Fibroblast of skin of right quadriceps (primary cell): ENCODE measurements at places on chromosomes 5 and 9.

GRCh38 chr9:136705564-136705963, 6.8 kb upstream of the DIPK1B start:
- DNase-seq: no peak

DNA sequence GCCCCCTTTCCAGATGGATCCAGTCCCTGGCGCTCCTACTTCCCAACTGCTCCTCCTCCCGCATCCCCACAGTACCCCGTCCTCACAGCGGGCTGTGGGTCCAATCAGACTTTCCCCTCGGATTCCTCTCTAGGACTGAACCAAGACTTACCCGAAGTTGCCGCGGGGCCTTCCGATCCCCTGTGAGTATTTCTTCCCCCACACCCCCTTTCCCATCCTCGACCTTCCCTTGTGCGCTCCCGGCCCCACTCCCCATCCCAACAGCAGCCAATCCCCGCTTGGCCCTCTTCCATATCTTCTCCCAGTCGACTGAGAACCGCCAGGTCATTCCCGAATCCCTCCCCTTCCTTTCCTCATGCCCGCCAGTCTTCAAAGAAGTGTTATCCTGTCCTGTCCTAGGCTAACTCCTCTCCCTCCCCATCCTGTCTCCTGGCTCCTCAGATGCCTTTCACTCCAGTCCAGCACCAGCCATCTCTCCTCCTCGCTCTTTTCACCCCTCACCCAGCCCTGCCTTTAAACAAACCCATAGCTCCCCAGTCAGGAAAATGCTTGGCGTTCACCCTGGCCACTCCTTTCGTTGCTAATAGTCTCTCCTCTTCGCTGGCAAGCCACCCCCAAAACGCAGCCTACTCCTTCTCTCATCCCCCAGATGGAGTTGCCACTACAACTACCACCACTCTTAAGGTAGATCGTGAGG, 646 bp downstream of the SWI5 start:
- peak; percentile 37 for DNase-seq

DNA sequence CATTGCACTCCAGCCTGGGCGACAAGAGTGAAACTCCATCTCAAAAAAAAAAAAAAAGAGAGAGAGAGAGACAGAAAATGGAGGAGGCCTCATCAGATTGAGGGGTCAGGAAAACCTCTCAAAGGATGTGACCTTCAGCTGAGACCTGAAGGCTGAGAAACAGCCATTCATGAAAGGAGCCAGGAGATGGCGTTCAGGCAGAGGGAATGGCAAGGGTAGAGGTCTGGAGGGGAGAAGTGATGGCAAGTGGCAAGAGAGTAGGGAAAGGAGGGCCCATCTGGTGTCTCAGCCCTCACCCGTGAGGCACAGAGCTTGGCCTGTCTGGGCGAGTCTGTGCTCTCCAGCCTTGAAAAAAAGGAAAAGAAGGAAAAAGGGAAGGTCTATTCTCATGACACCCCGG, 17.0 kb downstream of the CAMK2A start:
- peak; percentile 61 for DNase-seq

DNA sequence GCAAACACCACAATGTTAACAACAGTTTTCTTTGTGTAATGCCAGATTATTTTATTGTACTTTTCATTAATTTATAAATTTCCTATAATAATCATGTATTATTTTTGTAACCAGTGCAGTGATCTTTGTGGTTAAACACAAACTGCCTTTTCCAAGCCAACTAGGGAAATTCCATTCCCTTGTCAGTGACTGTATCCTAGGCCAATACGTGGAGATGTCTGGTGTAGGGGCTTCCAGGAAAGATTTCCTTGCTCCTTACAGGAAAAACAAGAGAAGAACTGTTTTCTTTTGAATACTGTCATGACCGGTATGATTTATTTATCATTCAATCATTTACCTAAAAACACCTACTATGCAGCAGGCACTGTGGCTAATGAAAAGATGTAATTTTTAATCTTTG, 31.4 kb downstream of the FANCC start:
- DNase-seq: no peak

GRCh38 chr5:65213921-65214525, 267.7 kb downstream of the ADAMTS6 start:
- DNase-seq: no peak

DNA sequence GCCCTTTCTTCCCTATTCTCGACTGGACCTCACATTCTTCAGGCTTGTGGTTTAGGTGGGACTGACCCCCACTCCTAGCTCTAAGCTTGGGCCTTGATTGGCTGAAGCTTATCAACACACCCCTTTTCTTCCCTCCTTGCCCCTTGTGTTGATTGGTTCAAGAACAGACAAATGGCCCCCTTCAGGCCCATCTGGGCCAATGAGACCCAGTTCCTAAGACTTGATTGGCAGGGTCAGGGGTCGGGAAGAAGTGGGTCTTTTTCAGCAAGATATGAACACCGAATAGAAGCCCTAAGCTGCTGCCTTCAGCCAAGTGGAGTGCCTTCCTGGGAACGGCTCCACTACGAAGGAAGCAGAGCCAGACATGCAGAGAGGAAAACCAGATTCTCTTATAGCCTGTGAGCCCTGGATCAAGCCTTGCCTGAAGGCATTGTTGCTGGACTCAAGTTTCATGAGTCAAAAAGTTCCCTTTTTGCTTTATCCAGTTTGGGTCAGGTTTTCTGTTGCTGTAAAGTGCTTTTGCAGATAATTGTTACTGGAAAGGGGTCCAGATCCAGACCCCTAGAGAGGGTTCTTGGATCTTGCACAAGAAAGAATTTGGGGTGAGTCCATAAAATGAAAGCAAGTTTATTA, 22.4 kb upstream of the NCS1 start:
- no peak for DNase-seq

- DNase-seq: no peak
Measured at GRCh38 chr9:90855208-90855902, 53.7 kb downstream of the SYK start.

DNA sequence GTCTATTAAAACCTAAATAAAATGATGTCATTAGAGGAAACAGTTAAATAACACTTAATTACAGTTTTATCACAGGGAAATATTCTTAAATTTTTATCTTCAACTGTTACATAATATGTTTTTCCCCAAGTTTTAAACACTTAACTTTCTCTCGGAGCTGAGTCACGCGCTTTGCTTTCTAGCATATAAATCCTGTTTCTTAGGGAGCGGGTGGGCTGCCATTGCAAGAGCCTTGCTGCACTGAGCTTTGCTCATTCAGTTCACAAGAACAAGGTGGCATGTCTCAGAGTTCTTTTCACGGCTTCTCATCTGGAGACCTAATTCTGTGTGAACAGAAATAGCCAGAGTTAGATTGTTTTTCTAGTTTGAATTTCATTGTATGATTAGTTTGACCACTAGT, 166.1 kb downstream of the ZSWIM6 start:
- no peak for DNase-seq

GRCh38 chr5:153658606-153659005, 168.1 kb downstream of the GRIA1 start:
- DNase-seq: peak; percentile 42

DNA sequence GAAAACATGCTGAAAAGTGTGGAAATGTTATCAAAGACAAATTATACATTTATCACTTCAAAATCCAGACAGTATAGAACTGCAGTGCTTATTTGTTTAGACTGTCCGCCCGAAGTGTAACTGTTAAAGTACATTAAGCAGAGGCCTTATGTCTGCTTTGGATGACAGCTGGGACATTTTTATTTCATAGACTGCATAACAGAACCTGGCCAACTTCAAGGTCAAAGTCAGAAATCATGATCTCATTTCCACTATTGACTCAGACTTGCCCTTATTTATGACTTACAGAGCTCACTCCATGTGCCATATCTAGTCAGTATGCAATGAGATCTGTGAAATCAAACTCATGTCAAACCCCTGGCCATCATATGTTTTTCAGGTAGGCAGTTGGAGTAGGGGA, 87.7 kb downstream of the RAB3C start:
- DNase-seq: no peak

GRCh38 chr5:173568128-173568527, 48.3 kb downstream of the BOD1 start:
- DNase-seq: no peak

DNA sequence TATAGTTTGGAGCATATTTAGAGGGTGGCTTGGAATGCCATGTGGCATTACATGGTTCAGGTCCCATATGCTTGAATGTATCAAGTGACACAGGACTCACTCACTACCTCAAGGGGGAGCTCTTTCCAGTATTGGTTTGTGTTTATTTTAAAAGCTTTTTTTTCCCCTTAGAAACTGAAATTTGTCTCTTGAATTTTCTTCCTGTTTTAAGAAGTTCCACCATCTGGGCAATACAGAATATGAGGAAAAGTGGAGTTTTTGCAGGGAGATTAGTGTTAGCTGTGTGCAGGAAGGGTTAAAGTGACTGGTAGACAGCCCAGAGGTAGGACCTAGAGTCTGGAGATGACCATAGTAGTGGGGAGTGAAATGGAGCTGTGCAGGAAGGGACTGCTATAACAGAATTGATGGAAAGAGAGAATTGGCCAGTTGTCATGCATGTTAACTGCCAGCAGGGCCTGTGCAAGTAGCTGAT, 36.6 kb downstream of the CTNNA1 start:
- peak; percentile 35 for DNase-seq

DNA sequence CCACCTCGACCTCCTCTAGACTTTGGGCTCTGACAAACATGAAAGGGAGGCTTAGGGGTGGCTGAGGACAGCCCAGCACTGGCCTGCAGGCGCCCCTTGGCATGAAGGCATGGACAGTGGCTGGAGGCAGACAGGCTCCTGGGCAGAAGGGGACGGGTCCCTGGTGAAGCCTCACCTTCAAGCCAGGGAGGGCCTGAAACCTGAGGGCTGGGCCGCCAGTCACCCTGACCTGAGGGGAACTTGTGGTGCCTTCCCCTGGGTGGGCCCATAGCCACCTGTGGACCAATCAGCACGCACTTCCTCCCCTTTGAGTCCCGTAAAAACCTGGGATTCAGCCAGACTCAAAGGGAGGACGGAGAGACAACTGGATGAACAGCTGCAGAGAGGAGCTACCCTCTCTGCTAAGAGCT, 90.4 kb upstream of the PUM3 start:
- DNase-seq: no peak

DNA sequence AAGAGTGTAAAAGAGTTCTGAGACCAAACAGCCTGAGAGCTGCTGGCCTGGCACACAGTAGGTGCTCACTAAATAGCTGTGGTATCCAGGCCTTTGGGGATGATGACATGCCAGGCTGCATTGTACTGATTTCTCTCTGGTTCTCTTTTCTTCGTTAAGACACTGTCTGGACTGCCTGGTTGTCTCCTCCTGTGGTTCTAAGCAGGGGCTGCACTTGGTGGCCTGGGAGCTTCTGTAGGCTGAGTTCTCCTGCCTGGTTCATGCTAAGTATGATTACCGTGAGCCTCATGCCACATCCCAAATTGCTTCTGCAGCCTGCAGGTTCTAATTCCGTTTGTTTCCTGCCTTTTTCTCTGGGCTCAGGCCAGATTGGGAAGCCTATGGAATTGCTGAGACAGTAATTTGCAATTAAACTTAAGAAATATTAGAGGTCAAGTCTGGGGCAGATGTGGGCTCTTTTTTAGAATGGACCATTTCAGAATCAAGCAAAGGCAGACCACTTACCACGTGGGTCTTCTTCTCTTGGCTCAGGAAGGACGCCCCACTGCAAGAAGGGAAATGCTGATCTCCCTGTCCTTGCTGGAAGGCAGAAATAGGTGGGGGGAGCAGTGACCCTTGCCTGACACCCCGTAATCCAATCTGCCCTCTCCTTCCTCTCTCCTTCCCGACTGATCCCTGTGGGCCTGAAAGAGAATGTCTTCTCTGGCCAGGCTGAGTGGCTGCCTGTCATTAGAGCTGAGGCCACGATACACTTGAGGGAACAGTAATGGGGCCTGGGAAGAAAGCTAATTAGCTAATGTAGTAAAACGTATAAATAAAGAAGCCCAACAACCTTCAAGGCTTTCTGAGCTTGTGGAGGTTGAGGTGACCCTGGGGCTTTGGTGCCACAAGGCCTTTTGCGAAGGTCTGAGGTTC, 21.9 kb upstream of the BOD1 start:
- no peak for DNase-seq

- DNase-seq: peak; percentile 24
Measured at GRCh38 chr9:34988218-34989002, 1.1 kb upstream of the DNAJB5 start.

GRCh38 chr9:18857769-18858168, 175.2 kb downstream of the SAXO1 start:
- DNase-seq: peak; percentile 88

DNA sequence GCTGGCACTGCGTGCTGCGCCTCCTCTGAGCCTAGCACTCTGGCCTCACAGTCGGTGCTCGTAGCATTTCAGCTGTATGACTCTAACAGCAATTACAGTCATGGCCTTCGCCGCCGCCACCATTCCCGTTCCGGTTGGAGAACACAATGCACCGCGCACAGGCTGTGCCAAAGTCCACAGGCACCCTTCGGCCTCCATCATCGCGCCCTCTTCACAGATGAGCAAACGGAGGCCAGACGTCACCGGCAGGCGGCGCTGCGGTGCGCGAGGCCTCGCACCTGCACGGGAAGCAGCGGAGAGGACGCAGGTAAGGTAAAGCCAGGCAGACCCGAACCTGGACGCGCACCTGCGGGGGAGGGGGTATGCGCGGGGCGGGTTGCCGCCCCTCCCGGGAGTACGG, 128.9 kb downstream of the BARX1 start:
- DNase-seq: no peak

GRCh38 chr5:39106322-39106721, 32.1 kb upstream of the RICTOR start:
- DNase-seq: no peak

- DNase-seq: no peak
Measured at GRCh38 chr5:34038390-34038789, 4.6 kb downstream of the C1QTNF3 start.

- DNase-seq: no peak
Measured at GRCh38 chr5:124231230-124231629, 515.2 kb downstream of the ZNF608 start.
